ENCODE measurements at places on chromosomes 13 and 19. TPM values are rescaled to one million over a fixed set of nuclear protein-coding genes. Genes with fewer than 3 reads are reported as not detected.
A peak's percentile ranks its signal among the peaks of the same experiment; 100 is the strongest.

DNA sequence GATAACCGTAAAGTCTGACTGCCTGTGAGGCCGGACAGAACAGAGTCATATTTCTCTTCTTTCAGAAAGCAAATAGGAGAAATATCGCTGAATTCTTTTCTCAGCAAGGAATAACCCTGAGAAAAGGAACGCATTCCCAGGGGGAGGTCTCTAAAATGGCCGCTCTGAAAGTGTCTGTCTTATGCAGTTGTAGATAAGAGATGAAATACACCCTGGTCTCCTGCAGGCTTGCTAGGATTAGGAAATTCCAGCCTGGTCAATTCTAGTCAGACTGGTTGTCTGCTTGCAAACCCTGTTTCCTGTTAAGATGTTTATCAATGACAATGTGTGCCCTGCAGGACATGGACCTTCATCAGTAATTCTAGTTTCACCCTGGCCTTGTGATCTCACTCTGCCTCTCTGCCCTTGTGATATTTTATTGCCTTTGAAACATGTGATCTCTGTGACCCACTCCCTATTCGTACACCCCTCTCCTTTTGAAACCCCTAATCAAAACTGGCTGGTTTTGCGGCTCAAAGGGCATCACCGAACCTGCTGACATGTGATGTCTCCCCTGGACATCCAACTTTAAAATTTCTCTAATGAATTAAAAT lies 934.8 kb upstream of the SPRY2 start:
- DNase-seq, result no peak

DNA sequence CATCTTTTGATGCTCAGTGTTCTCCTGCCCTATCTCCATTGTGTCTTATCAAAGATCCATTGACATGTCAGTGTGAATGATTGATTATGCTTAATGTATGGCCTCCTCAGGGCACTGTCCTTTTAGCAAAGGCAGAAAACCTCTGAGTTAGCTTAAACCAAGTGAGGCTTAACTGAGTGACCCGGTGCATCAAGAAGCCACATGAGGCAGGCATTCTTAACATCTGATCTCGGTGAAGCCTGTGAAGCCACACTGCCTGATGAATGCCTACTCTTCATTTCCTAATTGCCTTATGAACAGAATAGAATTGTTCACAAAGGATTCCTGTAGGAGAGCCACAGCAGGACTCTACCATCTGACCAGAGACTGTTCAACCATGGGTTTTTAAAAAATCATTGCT lies 168.1 kb upstream of the SOX21 start:
- no peak for DNase-seq

DNA sequence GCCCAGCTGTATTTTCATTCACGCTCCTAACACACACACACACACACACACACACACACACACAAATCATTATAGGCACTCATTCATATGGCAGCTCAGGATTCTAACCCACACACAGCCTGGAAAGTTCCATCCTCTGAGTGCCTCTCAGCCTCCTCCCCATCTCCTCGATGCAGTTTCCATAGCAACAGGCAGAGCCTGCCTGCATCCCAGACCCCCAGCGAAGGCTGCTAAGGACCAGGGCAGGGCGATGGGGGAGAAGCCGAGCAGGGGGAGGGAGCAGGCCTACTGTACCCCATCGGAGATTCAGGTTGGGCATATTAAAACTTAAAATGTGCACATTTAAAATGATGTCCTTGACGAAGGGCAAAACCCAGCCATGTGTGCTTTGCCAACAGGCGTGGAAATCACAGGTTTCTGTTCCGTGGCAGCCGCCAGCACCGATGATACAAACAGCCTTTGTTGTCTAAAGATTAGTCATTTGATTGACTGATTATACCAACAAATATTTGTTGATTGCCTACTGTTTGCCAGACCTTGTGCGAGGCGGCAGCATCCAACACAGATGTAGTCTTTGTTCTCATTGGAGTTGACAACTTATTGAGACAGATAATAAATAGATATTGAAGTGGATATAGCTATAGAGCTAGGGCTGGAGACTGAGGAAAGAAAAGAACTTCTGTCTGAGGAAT lies 43.8 kb upstream of the USP29 start:
- DNase-seq, result no peak

DNA sequence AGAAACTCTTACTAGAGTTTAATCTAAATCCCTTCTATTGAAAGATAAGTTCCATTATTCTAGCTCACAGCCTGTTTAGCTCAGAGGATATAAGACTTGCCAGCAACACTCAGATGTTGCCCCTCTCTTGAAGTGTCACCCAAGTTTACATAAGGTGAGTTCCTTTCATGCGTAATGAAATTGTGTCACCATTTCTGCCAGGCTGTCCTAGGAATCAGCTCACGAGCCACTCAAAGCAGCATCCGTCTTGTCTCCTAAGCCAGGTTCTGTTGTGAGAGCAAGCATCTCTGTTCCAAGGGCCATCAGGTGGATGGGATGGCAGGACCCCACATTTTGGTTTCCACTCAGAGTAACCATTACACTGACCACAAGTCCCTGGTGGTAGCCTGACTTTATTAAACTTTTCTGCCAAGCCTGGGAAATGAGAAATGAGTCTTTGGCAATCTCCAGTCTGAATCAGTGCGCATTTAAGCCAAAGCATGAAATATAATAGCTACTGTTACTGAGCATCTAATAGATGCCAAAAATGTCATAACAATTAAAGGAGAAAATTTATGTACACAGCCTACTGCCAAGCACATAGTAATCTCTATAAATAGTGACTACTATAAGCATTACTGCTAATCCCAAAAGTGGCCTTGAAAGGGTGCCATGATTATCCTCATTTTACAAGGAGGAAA lies 179.6 kb upstream of the MIR17HG start:
- DNase-seq, result no peak

DNA sequence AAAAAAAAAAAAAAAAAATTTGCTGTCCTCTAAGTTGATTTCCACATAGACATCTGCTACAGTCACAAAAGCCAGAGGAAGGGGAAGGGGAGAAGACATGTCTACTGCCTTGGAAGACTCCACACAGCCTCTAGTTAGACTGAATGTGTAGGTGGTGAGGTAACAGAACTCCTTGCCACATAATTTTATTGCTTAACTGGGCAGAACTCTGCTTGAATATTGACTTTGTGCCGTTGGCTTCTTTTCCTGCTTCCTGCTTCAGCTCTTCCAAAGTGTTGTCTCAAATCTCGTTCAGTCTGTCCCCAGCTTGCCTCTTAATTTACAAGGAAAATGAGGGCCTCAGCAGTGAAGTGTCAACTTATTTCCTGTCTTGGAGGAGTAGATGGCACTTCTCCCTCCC lies 37.1 kb downstream of the ESD start:
- peak; percentile 25 for DNase-seq

- DNase-seq, result no peak
These were observed 7.7 kb upstream of the ELF1 start for GRCh38 chr13:41026788-41027187.

- DNase-seq, result no peak
These were observed 8.0 kb downstream of the DPP9 start for GRCh38 chr19:4715529-4716221.

GRCh38 chr13:51856998-51857397 lies 4.8 kb upstream of the CCDC70 start:
- no peak for DNase-seq

DNA sequence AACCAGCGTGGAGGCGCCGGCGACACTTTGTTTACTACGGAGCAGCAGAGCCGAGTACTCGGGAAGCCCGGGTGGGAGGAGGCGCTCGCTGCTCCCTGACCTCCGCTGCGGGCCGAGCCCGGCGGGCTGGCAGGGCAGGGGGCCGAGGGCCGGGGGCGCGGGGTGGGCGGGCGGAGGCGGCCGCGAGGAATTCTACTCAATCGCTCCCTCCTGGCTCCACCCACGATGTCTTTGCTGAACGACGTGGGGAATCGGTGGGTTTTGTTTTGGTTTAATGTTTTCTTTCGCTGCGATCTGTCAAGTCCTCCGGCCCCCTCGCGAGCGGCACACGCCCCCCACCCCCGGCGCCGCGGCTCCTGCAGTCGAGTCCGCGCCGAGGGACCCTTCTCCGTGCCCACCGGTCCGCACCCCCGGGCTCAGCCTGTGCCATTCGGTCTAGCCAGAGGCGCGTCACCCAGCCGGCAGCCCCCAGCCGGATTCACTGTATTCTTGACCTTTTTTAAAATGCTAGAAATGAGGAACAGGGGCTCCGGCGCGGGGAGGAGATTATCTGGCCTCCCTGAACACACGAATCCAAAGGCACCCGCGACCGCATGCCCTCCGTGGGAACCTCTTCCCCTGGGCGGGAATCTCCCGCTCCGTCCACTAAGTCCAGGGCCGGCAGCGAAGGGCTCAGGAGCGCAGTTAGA lies 636 bp upstream of the FOXO1 start:
- DNase-seq, result no peak

- DNase-seq, result no peak
These were observed 7.0 kb upstream of the F10 start for GRCh38 chr13:113115363-113116205.

- DNase-seq, result no peak
These were observed 11.1 kb downstream of the NTN5 start for GRCh38 chr19:48661711-48662090.

GRCh38 chr13:102569488-102569887 lies 27.3 kb upstream of the TPP2 start:
- peak; percentile 63 for DNase-seq

The CGB5 gene
- total RNA-seq, result not detected

The ADAMTS10 gene
- 15.8 TPM for total RNA-seq

The C1QTNF9 gene
- not detected for total RNA-seq

The RYR1 gene
- total RNA-seq, result under 0.01 TPM
